ENCODE measurements at places on chromosomes 6 and 20. TPM values are rescaled to one million over a fixed set of nuclear protein-coding genes. Genes with fewer than 3 reads are reported as not detected.

Gene OR12D1
- total RNA-seq = not detected

Gene SLC4A11
- 56.3 TPM for total RNA-seq

Gene RFX6
- total RNA-seq = not detected

DNA sequence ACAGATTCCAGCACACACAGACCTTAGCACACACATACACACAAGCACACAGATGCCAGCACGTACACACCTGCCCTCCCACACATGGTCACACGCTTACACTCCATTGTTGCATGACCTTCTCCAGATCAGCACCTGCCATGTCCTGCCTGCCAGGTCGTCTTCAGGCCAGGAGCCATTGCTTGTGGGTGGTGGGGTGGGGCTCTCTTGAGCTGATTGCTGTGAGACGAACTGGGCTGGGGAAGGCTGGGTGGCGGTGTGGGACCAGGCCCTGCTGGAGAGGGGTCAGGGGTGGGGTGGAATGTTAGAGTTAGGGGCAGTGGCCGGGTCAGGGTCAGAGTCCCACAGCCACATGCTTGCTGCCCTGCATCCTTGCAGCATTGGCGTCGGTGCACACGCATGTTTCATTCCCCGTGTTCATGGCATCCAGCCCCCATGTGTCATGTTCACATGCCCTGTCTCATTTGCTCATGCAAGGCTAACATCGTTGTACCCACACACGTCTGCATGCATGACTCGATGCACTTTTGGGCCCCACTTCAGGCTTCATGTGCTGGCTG, 6.5 kb upstream of the NPBWR2 start:
- peak; percentile 27 for DNase-seq

- no peak for DNase-seq
Observed at GRCh38 chr6:77401231-77401630, 62.1 kb downstream of the HTR1B start.
